Central memory CD8-positive, alpha-beta T cell (primary cell): ENCODE measurements at places on chromosomes 5 and 9.

DNA sequence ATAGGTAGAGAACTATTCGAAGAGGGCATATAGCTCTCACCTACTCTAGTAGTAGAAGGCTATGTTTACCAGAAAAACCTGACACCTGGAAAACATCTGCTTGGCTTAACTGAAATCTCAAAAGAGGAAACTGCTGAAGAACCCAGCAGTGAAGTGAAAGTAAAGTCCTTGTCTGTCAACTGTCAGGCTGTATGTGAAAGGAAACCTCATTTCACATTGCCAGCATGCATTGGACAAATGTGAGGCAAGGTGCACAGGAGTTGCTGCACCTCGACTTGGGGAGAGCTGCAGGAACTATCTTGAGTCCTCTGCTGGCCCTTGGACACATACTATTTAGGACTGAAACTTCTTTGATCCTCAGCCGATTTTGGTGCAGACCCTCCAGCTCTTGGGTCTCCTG, 53.3 kb downstream of the NREP start:
- no peak for DNase-seq

- DNase-seq: no peak
Observed at GRCh38 chr5:151708126-151708525, 21.4 kb upstream of the SPARC start.

DNA sequence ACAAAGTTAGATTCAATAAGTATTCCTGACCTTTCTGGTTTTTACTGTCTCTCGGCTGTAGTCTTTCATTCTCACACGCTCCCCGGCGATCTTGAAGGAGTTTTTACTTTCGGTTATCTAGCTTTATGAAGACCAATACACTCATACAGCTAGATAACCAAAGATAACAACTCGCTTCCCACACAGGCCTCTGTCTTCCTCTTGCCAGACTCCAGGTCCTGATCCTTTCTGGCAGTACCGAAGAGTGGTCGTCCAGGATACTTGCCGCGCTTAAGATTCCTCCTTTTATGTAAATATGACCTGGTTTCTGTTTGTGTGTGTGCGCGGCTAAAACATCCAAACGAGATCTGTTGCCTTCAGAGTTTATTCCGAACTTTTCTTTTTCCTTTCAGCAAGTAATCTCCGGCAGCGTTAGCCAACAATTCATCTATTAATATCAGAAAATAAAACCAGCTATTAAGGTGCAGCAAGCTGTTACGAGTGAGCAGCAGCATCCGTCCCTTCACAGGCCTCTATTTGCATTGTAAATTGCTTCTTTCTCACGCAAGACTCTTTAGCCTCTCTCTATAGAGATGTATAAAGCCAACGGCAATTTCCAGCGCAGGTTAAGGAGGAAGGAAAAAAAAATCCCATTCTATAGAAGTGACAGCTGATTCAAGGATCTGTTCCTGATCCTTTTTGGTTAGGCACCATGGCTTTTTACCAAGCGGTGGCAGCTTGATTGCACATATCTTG, 216.1 kb downstream of the MEF2C start:
- DNase-seq: no peak

DNA sequence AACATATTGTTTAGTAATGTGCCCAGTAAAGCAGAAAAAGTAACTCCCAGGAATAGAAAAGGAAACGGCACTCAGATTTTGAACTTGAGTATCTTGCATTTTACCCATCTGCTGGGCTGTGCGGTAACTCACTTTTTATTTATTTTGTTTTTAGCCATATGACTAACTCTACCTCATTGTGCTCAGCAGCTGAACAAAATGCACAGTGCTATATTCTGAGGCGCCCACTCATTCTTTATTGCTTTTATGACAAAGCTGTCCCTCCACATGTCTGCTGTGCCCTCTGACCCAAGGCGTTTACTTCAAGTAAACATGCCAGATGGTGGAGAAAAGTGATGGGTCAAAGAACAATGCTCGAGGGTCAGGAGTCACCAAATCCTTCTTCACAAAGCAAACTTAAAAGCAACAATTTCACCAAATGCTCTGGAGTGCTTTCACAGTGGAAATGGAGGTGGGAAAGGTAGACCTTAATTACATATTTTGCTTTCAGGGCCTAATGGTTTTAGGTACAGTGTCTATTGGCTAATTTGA, 215.2 kb upstream of the ELAVL2 start:
- no peak for DNase-seq

GRCh38 chr9:95167998-95168397, 149.5 kb downstream of the FANCC start:
- DNase-seq: peak; percentile 51

DNA sequence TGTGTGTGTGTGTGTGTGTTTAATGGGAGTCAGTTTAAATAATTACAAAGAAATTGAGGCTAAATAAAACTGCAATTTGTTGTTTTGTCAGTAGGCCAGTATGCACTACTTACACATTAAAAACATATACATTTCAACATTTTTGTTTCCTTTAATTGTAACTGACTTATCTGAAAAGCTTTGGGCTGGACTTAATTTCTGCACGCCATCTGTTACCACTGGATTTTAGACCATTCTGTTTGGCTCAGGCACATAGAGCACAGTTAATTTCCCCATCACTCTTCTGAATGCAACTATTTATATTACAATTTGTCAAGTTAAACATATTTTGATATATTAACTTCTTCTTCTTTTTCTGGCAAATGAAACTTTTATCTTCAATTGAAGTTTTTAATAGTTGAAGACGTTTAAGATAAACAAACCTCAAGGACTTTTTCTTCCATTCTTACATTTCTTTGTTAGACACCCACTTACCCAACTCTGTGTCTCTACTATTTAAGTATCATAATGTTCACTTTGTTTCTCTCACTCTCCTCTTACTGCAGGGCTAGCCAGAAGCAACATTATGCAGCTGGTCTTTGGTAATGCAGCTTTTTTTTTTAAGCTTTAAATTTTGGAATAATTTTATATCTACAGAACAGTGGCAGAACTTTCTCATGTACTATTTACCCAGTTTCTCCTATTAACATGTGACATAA, 253.4 kb upstream of the ANKH start:
- no peak for DNase-seq

- no peak for DNase-seq
Observed at GRCh38 chr9:98328770-98329169, 73.3 kb upstream of the TBC1D2 start.

DNA sequence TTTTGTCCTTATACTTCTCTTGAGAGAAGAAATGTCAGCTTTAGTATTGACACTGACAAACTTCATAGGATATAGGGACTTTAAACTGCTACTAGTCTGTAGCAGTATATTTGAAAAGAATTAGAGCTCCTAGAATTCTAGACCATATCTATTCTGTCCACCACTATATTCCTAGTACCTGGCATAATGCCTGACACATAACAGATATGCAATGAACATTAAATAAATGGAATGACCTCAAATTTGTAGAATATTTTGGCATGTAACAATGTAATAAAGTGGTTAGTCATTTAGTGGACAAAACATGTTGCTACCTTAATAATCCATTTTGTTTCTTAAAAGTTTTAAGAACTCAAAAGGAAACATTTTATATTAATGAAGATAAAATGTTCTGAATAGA, 57.5 kb downstream of the HOMER1 start:
- no peak for DNase-seq

GRCh38 chr9:70479880-70480291, 65.4 kb upstream of the KLF9 start:
- no peak for DNase-seq

DNA sequence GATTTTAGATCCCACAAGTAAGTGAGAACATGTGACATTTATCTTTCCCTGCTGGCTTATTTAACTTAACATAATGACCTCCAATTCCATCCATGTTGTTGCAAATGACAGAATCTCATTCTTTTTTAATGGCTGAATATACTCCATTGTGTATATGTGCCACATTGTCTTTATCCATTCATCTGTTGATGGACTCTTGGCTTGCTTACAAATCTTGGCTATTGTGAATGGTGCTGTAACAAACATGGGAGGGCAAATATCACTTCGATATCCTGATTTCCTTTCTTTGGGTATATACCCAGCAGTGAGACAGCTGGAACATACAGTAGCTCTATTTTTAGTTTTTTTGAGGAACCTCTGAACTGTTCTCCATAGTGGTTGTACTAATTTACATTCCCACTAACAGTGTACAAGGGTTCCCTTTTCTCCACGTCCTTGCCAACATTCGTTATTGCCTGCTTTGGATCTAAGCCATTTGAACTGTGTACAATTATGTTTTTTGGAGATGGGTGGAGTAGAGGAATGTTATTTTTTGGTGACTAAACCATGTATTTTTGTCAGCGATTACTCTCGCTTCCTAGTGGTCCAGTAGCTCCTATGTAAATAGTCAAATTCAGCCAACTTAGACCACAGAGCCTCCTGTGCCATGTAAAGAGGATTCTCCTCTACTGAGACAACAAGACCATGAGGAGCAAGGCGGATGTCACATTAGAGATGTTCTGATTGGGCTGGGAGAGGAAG, 60.6 kb downstream of the TNFSF15 start:
- DNase-seq: no peak

DNA sequence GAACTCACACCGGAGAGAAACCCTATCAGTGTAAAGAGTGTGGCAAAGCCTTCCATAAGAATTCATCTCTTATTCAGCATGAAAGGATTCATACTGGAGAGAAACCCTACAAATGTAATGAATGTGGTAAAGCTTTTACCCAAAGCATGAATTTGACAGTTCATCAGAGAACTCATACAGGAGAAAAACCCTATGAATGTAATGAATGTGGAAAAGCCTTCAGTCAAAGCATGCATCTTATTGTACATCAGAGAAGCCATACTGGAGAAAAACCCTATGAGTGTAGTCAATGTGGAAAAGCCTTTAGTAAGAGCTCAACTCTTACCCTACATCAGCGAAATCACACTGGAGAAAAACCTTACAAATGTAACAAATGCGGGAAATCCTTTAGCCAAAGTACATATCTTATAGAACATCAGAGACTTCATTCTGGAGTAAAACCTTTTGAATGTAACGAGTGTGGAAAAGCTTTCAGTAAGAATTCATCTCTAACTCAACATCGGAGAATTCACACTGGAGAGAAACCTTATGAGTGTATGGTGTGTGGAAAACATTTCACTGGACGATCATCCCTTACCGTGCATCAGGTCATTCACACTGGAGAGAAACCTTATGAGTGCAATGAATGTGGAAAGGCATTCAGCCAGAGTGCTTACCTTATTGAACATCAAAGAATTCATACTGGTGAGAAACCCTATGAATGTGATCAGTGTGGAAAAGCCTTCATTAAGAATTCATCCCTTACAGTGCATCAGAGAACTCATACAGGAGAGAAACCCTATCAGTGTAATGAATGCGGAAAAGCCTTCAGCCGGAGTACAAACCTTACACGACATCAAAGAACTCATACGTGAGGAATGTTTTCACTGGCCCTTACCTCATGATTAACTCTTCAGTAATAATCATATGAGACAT, 8.9 kb upstream of the ZNF454 start:
- DNase-seq: no peak

GRCh38 chr5:124642151-124642550, 104.3 kb downstream of the ZNF608 start:
- no peak for DNase-seq

- no peak for DNase-seq
Observed at GRCh38 chr5:133296624-133297023, 244.8 kb downstream of the HSPA4 start.

DNA sequence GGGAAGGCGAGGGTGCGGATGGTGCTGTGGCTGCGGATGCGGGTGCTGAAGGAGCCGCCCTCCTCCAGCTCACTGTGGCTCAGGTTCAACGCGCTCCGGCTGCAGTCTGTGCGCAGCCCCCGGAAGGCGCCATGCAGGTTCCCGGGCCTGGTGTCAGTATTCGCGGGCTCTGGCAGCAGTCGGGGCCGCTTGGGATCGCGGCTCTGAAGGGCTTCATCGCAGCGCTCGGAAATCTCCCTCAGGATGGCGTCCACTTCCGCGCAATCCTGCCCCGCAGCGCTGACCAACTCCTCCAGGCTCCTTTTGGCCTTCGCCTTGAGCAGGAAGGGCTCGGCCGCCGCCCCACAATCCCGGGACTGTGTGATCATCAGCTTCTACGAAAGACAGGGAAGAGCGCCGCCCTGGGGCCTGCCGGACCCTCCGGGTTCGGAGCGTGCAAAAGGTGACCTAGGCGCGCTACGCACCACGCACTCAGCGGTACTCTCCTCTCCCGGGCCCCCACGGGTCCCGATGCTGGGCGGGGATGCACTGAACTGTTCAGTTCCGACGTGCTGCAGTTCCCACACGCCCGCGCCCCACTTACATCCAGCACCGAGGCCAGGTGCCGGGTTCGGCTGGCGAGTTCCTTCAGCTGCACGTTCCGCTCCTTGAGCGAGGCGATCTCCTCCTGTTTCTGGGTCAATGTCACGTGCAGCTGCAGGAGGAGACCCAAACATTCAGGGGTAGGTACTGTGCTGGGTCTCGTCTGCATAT, 6.5 kb downstream of the MCIDAS start:
- no peak for DNase-seq

DNA sequence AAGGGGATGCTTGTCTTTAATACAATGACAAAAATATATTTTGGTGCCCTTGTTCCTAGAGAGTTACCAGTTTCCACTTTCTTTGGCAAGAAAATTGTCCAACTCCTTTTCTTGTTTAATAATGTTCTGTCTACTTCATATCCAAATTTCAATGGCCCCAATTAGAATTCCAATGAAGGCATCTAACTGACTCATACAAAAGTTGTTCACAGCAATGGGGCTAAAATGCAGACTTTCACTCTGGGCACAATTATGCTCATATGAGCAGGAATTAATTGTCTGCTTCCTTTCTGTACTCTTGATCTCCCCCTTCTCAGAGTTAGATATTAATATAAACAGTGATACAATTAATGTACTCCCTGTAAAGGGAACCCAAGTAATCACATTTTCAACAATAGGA, 42.1 kb upstream of the ZNF622 start:
- no peak for DNase-seq

DNA sequence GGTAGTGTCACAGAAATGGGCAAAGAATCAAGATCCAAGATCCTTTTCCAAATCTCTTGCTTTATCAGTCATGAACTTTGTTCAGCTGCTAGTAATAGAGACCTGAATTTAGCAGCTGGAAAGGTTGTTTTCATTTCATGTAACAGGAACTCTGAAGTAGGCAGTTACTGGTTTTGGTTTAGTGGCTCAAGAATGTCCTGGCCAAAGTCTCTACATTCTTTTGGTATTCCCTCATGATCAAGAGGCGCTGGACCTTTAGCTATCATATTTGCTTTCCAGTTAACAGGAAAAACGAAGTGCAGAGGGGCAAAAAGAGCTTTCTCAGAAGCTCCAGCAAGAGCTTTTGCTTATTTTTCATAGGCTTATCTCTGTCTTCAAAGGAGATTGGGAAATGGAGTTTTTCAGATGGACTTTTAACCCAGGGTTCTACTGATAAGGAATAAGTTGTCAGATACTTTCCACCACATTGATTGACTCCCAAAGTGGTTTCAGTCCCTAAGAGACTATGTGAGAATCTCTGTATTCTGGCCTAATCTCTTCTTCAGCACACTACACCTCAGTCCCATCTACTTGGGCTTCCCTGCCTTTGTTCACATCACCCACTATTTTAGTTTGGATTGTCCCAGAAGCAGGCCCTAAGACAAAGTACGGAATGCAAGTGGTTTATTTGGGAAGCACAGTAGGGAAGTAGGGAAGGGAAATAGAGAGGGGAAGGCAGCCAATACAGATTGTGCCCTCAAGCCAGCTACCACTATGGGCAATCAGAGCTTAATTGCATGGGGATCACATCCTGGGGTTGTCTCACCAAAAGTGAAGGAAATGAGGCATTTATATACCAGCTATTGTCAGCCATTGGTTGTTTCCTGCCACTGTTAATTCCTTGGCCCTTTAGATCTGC, 359.3 kb downstream of the LRRC70 start:
- no peak for DNase-seq
